ENCODE measurements at places on chromosomes 3 and 15.

DNA sequence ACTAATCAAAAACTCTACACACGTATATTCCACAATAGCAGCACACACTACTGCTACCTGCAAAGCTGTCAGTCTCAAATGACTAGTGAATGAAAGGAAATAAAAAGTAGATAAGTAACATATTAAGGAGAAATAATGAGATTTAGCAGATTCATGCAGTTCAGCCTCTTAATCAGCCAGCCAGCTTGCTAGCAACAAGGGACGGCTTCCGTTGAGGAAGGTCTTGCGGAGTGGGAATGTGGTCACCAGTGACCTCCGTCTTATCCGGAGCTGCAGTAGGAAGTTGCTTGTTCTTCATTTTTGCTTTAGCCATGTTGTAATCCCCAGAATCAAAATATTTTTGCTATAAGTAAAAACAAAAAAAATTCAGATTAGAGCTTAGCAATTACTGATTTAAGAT is 17.1 kb downstream of the ARPP19 start:
- no peak for DNase-seq

DNA sequence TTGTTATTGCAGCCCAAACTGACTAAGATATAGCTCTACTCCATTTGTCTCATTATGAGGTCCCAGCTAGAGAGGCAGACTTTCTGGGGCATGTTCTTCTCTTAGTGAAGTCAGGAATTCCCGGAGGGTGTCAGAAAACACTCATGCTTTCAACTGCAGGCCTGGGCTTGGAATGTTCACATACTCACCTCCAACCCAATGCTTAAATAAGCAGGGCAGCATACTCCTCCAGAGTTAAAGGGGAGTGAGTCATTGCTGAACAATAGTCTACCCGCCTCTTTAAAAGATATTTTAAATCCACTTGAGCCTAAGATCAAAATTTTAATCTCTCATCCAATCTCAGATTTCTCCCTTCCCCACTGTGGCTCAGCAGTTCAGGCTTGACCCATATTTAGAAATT is 167.8 kb upstream of the DPH6 start:
- DNase-seq, result no peak

- no peak for DNase-seq
Observed at GRCh38 chr3:26011276-26011675, 221.4 kb downstream of the OXSM start.

DNA sequence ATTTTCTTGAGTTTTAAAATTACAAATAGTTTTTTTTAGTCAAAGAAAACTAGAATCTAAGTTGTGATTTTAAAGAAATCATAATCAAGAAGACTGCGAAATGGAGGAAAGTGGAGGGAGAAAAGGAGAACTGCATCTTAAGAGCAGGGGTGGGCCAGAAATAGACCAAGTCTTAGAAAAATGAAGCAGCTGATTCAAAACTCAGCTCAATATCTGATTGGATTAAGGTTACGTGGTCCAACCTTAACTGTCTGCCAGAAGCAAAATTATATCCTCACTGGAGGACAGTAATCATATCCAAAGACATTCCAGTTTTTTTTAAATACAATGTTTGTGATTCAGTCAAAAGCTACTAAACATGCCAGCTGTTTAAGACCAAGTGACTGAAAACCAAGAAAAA is 41.4 kb downstream of the CHSY1 start:
- DNase-seq, result no peak

- no peak for DNase-seq
Observed at GRCh38 chr3:78887029-78887428, 880.8 kb downstream of the ROBO1 start.

DNA sequence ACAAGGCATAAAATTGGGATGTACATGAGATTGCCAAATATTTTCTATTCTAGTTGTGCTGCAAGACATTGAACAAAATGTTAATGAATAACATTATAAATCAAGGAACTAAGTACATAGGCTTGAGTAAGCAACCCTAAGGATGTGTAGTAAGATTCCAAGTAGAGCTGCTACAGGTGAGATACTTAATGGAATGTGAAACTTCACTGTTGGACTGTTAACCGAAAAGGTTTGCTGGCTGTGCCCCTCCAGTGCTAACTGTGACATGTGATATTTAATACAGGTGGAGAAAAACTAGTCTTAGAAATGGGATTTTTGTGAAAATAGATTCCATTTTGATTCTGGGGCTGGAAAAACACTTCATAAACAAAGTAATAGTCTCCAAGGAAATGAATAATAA is 52.4 kb downstream of the TSC22D2 start:
- no peak for DNase-seq

DNA sequence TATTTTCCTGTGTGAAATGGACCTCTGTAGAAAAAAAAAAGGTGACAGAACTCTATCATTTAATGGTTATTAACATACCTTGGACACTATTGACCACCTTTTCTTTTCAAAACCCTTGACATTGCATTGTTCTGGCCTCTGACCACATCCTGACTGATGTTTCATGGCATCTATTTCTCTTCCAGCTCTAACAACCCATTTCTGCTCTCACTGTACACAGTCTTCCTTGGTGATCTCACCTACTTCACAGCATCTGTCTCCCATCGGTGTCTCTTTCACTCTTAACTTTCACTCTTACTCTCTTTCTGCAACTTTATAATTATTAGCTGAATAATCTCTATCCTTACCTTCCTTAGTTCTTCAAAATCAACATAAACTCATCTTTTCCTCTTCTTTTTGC is 217.4 kb upstream of the CD96 start:
- no peak for DNase-seq

GRCh38 chr3:195582947-195583346 is 793 bp downstream of the APOD start:
- no peak for DNase-seq

- DNase-seq, result peak; percentile 39
Observed at GRCh38 chr3:150761831-150762661, 923 bp downstream of the SIAH2 start.

- DNase-seq, result no peak
Observed at GRCh38 chr3:40116478-40117177, 192.9 kb upstream of the EIF1B start.

DNA sequence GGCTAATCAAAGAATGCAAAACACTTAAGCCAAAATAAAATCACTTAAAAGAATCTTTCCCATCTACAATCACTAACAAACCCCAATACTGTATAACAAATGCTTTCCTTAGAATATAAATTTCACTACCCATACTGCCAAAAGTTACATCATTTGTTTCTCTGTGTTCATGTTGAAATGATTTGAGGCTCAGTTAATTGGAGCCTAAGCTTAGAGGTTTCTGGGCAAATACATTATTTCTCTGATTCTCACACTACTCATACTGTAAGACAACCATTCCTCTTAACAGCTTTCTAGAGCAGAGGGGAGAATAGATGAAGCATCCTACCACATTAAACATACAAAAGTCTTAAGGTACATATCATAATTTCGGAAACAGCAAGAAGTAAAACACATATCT is 2.1 kb downstream of the RIOX2 start:
- no peak for DNase-seq

GRCh38 chr15:94230431-94230882 is 904 bp upstream of the MCTP2 start:
- DNase-seq, result no peak

- DNase-seq, result no peak
Observed at GRCh38 chr3:64053581-64053980, 30.3 kb upstream of the PSMD6 start.

DNA sequence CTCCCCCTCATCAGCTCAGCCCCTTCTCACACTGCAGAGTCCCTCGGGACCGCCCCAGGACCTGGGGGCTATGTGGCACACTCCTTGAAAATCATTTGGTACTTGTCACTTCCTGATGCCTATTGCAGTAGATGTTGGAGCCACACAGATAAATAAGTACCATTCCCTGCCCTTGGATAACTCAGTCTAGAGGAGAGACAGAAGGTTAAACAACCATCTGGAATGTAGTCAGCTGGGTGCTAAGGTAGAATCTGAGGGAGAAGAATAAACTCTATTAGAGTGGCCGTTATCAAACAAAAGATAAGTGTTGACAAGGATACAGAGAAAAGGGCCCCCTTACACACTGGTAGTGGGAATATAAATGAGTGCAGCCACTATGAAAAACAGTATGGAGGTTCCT is 112.3 kb upstream of the NR2E3 start:
- no peak for DNase-seq

- no peak for DNase-seq
Observed at GRCh38 chr15:39919411-39919747, 687 bp downstream of the GPR176 start.

GRCh38 chr3:197690754-197691153 is 46.0 kb downstream of the RUBCN start:
- DNase-seq, result no peak

GRCh38 chr3:66756468-66757036 is 241.6 kb upstream of the KBTBD8 start:
- DNase-seq, result no peak

DNA sequence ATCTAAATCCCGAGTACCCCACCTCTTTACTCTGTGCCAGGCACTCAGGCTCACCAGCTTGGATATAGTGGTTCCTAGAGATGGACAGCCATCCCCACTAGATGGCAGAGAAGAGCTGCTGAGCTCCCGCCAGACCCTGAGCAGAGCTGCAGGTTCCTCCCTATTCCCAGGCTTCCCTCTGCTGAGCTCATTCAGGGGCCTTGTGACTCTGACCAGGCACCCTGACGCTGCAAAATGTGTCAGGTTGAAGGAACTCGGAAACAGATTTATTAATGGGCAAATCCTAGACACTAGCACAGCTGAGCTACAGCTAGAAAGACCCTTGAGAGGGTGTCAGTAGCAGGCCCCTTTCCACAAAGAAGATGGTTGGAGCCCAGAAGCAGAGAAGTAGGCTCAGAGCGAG is 38.2 kb upstream of the RHO start:
- DNase-seq, result peak; percentile 90

DNA sequence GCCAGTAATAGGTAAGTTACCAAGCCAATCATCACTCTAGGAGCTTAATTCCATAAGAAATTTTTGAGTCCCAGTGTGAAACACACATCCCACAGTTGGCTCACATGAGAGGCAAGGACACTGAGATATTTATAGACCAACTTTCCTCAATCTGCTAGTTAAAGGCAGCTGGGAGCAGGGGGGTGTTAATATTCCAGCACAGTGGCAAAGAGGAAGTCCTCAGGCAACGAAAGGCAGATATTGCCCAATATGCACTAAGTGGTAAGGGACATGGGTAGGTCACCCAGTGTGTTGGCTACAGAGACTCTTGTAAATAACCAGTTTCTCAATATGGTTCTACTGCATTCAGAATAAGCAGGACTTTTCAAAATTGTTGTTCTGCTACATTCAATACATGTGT is 61.0 kb downstream of the TOP2B start:
- no peak for DNase-seq

- DNase-seq, result no peak
Observed at GRCh38 chr15:98876451-98877369, 130.9 kb downstream of the PGPEP1L start.

DNA sequence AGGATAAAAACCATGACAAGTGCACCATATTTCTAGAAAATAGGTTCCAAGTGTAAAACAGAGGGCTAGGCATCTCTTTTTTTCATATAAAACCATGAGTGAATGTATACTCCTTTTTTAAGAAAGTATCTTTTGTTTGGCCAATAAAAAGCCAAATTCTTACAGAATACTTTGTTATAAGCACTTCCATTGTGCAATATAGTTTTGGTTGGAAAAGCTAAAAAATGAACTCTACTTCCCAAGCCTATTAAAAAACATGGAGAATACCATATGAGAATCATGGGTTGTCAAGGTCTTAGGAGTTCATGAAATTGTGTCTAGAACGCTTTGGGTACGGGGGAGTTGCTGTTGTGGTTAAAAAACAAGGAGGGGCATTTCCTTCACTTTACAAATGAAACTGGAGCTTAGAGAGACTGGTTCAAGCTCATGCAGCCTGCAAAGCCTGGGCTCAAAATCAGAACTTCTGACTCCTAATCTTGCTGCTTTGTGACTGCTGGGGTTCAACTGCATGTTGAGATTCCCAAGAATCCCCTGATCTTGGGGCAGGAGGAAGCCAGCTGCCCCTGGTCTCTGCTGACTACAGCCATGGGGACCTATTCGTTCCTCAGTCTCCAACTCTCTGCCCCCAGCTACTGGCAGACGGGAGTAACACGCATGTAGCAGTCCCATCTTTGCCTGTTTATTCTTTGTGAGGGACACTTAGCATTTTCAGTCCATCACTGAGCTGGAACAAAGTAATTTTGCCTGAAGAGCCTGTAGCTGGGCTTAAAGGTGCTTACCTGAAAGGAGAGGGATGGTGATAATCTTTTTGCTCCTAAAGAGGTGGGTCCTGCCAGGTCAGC is 229.1 kb downstream of the CHST2 start:
- DNase-seq, result no peak

GRCh38 chr3:100516232-100516631 is 23.8 kb downstream of the TMEM45A start:
- DNase-seq, result no peak

- DNase-seq, result peak; percentile 68
Observed at GRCh38 chr3:50519471-50520089, 16.1 kb upstream of the CACNA2D2 start.

- DNase-seq, result no peak
Observed at GRCh38 chr15:88016406-88016805, 240.1 kb downstream of the NTRK3 start.

DNA sequence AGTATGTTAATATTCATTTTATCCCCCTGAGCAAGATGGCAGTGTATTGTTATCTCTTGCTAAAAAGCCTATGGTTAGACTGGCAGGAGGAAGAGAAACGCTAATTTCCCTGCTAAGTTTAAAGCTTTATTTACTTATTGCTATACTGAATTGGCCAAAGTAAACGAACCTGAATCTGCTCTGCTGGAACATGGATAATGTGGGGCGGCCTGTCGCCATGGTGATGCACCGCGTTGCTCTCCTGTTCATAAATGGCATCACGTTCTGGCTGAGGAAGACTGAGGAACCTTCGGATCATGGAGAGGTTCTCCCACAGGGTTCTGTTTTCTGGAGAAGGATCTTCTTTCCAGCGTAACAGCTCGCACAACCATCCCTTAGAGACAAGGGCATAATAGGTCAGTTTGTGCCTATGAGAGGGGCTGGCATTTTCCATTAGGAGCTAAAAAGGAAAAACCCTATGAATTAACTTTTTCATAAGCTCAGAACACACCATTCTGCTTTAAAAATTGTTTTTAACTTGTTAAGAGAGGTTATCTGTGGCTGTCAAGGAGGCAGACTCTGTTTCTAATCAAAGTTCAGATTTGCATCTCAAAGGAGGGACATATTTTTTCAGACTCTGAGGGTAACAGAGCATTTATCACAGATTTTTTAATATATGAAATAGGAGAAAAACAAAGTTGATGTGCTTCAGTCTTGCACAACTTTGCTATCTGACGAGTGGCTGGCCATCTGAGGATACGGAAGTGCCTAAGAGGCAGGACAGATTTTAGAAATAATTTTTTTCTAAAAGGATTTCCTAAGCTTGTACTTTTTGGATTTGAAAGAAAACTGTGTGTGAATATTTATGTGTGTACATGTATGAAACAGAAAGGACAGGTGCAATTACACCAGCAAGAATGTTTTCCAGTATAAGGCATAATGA is 73.1 kb downstream of the SATB1 start:
- DNase-seq, result no peak
